ENCODE measurements at places on chromosomes 11 and 22.
A peak's percentile ranks its signal among the peaks of the same experiment; 100 is the strongest.

- DNase-seq, result no peak
Observed at GRCh38 chr11:17599460-17599925, 52.4 kb downstream of the OTOG start.

- no peak for DNase-seq
Observed at GRCh38 chr11:75560644-75561043, 1.4 kb upstream of the SERPINH1 start.

- peak; percentile 47 for DNase-seq
Observed at GRCh38 chr11:93652161-93652597, 9.3 kb upstream of the CEP295 start.

GRCh38 chr11:3370311-3370870, 8.6 kb downstream of the ZNF195 start:
- no peak for DNase-seq

GRCh38 chr22:39437791-39438704, 18.8 kb upstream of the MGAT3 start:
- DNase-seq, result no peak

- DNase-seq, result no peak
Observed at GRCh38 chr11:1751999-1752906, 1.9 kb upstream of the IFITM10 start.

- no peak for DNase-seq
Observed at GRCh38 chr22:46443850-46444389, 93.5 kb downstream of the CELSR1 start.

DNA sequence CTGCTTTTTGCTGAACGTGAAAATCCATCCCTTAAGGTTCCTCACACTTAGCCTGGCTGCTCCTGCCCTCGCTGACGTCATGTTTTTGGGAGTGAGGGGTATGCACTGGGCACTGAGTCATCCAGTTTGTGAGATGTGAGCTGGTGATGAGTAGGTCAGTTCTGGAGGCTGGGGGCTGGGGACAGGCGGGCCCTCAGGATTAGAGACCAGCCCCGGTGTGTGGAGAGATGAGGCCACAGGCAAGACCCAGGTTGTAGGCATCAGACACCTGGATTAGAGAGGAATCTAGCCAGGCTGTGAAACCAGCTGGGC, 9.2 kb downstream of the KCNC1 start:
- no peak for DNase-seq

- no peak for DNase-seq
Observed at GRCh38 chr22:44196731-44197131, 16.0 kb downstream of the PARVG start.

GRCh38 chr11:3192511-3193372, 25.9 kb downstream of the MRGPRG start:
- no peak for DNase-seq

GRCh38 chr11:133383689-133384088, 148.6 kb downstream of the OPCML start:
- no peak for DNase-seq

Measured in CD4-positive, alpha-beta T cell treated with Interleukin-17A for 4 hours (primary cell).